Suprapubic skin (tissue), 4 donors: ENCODE measurements at places on chromosomes 16 and 17. TPM values are rescaled to one million over a fixed set of nuclear protein-coding genes. Genes with fewer than 3 reads are reported as not detected.

Gene CCL16
- not detected for total RNA-seq

Gene CDRT15L2
- not detected for total RNA-seq

Gene SBK1
- 1.9 TPM for total RNA-seq

Gene TMEM235
- total RNA-seq: not detected

Gene KCNJ16
- total RNA-seq: not detected

Gene RAB40B
- total RNA-seq: 22.8 TPM

Gene C16orf95
- total RNA-seq: not detected

Gene RANGRF
- total RNA-seq: 13.4 TPM

Gene FNDC8
- total RNA-seq: not detected

Gene RUNDC3A
- total RNA-seq: 14.1 TPM

Gene FBXW10B
- 2.8 TPM for total RNA-seq

Gene HOXB9
- total RNA-seq: 0.42 TPM

DNA sequence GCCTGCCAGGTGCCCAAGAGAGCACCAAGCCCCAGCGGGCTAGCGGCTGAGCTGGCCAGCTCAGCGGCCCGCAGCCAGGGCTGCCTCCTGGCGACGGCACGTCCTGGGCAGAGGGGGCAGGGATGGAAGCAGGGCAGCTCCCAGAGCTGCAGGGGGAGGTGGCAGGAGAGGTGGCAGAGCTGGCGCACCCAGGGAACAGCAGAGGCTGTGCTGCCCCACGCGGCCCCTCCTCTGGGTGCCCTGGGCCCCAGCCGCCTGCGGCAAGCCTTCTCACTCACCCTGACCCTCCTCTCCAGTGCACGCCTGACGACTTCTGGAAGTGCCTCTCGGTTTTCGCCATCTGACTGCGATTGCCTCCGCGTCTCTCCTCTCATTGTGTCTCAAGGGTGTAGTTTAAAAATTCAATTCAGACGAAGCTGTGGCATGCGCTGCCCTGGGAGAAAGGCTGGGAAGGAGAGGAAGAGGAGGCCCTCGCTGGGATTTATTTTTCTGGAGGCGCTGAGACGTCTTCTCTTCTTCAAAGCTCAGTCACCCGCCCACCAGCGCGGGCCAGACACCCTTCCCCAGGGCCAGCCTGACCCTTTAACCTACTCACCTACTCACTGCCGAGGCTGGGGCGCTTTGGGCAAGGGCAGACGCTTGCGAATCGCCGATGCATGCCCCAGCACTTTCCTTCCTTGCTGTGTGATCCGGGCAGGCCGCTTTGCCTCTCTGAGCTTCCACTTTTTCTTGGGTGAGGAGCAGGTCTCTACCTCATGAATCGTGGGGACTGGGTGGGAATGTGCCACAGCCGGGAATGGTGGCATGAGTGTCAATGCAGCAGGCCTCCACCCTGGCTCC is 24.9 kb downstream of the GSE1 start:
- H3K4me1 ChIP-seq: peaks cover 76% of the 10 kb centered on the region
- H3K36me3 ChIP-seq: peaks cover 11% of the 10 kb centered on the region
- no peaks in the 10 kb centered on the region for H3K27me3 ChIP-seq
- H3K27ac ChIP-seq: no peak overlapping the region
- no peak for DNase-seq

- no peak overlapping the region for H3K27ac ChIP-seq
- H3K36me3 ChIP-seq: no peaks in the 10 kb centered on the region
- DNase-seq: peak; percentile 58
Observed at GRCh38 chr16:14286368-14287230, 215.5 kb downstream of the MRTFB start.

GRCh38 chr16:11672206-11673090 is 4.2 kb downstream of the SNN start:
- H3K4me1 ChIP-seq: peaks cover 89% of the 10 kb centered on the region
- no peak for DNase-seq
- no peak overlapping the region for H3K4me3 ChIP-seq
- H3K27ac ChIP-seq: no peak overlapping the region
- H3K36me3 ChIP-seq: peaks cover 12% of the 10 kb centered on the region

DNA sequence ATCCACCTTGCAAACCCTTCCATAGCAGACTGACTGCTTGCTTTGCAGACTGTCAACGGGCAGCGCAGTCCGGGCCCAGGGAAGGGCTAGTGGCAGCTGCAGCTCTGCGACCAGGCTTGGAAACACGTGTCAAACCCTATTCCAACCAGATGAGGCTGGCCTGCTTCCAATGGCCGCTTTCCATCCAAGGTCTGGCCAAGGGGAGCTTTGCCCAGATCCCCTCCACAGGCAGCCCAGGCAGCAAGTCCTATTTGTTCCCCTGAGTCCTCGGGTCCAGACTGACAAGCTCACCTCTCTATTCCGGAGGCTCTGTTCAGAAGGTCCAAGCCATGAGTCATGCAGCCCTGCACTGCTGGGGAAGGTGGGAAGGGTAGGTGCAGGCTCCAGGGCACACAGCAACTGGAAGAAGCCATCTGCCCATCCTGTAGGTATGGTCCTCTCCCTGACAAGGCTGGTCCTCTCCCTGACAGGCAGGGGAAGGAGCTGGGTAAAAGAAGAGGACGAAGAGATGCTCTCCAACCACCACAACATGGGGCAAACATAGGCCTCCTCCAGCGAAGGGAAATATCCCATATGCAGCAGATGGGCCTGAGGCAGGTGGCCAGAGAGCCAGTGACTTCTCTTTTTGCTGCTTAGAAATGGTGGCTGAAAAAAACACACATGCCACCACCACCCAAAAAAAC is 22.6 kb upstream of the AXIN2 start:
- H3K27ac ChIP-seq: no peak overlapping the region
- no peaks in the 10 kb centered on the region for H3K27me3 ChIP-seq
- peaks cover 34% of the 10 kb centered on the region for H3K4me1 ChIP-seq

GRCh38 chr17:21140911-21141310 is 14.1 kb downstream of the DHRS7B start:
- H3K27me3 ChIP-seq: no peaks in the 10 kb centered on the region
- H3K4me1 ChIP-seq: no peaks in the 10 kb centered on the region
- no peak for DNase-seq
- peaks cover 3% of the 10 kb centered on the region for H3K36me3 ChIP-seq
- H3K4me3 ChIP-seq: no peak overlapping the region

DNA sequence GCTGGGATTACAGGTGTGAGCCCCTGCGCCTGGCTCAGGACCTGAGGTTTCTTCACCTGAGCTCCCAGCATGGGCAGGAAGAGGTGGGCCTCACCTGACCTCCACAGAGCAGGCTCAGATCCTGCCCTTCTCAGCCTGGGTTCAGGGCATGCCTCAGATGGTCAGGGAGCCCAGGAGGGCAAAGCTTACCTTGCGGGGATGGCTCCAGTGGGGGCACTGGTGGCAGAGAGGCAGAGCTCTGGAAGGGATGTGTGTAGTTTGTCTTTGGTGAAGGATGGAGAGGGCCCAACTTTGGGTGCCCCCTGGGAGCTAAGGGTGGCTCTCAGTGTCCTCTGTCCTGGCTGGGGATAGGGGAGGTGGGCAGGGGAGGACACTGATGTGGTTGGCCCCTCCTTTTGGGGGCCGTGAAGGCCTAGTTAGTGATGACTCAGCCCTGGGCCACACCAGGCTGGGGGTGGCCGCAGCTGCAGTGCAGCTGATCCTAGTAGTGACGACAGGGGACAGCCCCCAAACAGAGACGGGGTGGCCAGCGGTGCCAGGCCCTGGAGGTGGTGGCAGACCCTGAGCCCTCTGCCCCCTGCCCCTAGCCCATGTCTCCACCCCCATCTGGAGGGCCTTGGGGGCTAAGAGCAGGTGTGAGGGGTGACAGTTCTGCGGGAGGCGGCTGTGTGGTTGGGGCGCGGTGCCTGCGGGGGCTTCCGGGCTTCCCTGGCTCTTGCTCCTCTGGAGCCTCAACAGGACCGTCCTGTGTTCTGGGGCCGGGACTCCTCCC is 5.8 kb downstream of the NHERF2 start:
- H3K4me3 ChIP-seq: peak overlapping the region; percentile 45
- H3K4me1 ChIP-seq: peaks cover 58% of the 10 kb centered on the region
- peak overlapping the region; percentile 80 for H3K27ac ChIP-seq
- DNase-seq: no peak
- H3K36me3 ChIP-seq: peaks cover 4% of the 10 kb centered on the region

DNA sequence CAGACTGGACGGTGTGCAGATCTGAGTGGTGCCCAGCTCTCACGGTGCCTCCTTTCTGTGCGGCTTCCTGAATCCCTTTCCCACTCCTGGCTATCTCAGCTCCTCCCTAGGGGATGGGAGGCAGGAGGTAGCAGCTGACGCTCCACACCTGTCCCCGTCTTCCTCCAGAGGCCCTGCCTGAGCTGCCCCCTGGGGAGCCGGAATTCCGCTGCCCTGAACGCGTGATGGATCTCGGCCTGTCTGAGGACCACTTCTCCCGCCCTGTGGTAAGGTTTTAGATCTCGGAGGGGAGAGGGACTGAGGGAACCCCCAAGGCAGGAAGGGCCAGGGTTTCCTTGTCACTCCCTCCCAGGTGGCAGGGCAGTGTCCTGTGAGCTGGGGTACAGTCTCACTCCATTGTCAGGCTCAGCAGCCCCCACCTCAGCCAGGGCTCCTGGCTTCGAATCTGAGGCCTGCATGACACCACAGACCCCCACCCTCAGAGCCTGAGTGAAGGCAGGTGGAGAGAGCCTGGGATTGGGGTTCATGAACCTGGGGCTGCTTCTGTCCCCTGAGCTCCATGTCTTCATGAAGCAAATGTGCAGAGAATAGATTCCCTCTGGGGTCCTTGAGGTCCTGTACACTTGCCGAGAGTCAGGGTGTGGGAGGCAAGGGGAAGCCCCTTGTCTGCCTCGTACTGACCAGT is 6.6 kb downstream of the DEF8 start:
- DNase-seq: no peak
- H3K27ac ChIP-seq: no peak overlapping the region
- H3K4me1 ChIP-seq: no peaks in the 10 kb centered on the region
- H3K27me3 ChIP-seq: no peaks in the 10 kb centered on the region
- peaks cover 40% of the 10 kb centered on the region for H3K36me3 ChIP-seq
- no peak overlapping the region for H3K4me3 ChIP-seq

DNA sequence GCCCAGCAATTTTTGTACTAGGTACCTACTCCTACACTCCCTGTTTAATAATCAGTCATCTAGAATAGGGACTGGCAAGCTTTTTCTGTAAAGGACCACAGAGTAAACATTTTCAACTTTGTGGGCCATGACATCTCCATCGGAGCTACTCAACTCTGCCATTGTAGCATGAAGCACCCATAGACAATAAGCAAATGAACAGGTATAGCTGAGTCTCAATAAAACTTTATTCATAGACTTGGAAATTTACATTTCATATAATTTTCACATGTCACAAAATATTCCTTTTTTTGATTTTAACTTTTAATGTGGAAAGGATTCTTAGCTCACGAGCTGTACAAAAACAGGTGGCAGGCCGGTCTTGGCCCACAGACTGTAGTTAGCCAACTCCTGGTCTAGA is 345.8 kb downstream of the SOX9 start:
- no peak overlapping the region for H3K27ac ChIP-seq
- H3K27me3 ChIP-seq: no peaks in the 10 kb centered on the region
- no peak overlapping the region for H3K4me3 ChIP-seq
- no peaks in the 10 kb centered on the region for H3K36me3 ChIP-seq
- no peak for DNase-seq

DNA sequence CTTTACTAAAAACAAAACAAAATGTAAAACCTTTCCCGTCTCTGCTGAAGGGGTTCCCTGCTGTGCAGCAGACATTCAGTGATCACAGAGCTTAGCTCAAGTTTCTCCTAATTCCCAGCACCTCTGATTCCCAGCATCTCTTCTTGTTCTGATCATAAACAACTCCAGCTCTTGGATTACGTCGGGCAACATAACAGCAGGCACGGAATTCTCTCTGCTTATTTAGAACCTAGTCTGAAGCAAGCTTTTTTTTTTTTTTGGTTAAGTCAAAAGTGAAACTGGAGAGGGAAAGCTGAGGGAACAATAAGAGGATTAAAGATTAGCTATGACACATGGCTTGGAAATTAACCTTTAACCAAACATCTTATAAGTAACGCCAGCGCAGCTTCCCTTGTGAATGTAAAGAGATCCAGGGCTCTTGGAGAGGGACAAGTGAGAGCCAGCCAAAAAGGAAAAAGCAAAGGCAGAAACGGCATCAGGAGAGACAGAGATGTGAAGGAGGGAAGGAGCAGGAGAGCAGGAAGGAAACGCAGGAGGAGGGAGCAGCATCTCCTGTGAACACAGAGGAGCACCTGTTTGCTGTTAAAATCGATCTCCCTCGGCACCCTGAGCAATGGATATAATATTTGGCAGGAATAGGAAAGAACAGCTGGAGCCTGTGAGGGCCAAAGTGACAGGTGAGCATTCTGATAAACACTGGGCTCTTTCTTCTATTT is at the start of gene BCO1:
Gene BCO1, plus strand, starts transcription at position 394 of the 716 bp plus-strand sequence. Its CDS starts 220 bp downstream, at position 614.
- H3K36me3 ChIP-seq: no peaks in the 10 kb centered on the region
- peak within 1 kb of the TSS; percentile 36 for H3K4me3 ChIP-seq
- H3K27ac ChIP-seq: peak within 1 kb of the TSS; percentile 72

DNA sequence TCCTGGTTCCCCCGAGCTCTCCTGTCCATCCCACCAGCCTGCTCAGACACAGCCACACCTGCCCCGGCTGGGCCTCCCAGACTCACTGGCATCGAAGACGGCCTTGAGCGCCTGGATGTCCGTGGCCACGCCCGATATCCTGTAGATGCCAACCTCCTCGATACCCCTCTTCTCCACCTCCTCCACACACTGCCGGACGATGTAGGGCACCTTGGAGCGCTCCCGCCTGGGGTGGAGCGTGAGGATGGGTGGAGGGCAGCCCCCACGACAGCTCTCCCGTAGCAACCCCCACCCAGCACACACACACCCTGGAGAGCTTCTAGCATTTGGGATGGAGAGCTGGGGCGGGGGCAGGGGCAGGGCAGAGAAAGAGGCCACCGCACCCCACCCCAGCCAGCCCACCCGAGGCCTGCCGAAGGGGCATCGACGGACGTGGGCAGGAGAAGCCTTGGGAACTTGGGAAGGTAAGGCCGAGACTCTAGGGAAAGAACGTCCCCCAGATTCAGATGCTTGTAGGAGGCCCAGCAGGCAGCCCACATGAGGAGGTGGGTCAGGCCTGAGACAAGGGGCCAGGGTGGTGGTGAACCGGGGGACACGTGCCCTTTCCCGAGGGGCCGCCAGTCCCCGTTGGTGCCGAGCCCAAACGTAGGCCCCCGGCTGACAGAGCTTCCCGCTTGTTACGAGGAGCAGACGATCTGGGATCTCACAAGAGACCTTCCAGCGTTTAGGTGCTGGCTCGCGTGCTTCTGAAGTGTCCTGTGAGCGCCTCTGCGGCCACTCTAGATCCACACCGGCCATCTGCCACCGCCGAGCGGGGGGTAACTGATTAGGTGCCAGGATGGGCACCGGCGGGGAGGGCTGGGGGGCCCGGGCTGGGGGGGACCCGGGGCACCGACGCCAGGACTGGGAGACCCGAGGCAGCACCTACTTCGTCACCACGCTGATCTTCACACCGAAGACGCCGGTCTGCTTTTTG is 15.1 kb downstream of the TIMM22 start:
- peaks cover 63% of the 10 kb centered on the region for H3K36me3 ChIP-seq
- DNase-seq: no peak
- no peak overlapping the region for H3K4me3 ChIP-seq
- peaks cover 24% of the 10 kb centered on the region for H3K4me1 ChIP-seq
- H3K27ac ChIP-seq: no peak overlapping the region
- H3K27me3 ChIP-seq: no peaks in the 10 kb centered on the region

DNA sequence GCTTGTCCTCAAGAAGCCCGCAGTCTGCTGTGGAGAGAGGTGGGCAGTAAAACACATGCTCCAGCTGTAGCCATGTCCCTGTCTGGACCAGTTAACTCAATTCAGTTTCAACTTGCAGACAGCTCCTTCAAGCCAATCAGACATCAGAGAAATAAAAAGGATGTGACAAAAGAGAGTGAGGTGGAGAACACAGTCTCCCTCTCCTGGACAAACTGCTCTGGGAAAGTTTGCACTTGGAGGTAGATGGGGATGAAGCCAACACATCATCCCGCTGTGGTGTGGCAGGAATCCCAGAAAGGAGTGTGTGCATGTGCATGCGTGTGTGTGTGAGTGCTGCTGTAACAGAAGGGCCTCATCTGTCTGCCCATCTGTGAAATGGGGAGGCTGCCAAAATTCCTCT is 358.6 kb upstream of the ASIC2 start:
- H3K27me3 ChIP-seq: peaks cover 16% of the 10 kb centered on the region
- H3K27ac ChIP-seq: no peak overlapping the region
- H3K36me3 ChIP-seq: no peaks in the 10 kb centered on the region
- H3K4me3 ChIP-seq: no peak overlapping the region
- no peaks in the 10 kb centered on the region for H3K4me1 ChIP-seq
